ENCODE measurements at places on chromosomes 7 and 10. TPM values are rescaled to one million over a fixed set of nuclear protein-coding genes. Genes with fewer than 3 reads are reported as not detected.

DNA sequence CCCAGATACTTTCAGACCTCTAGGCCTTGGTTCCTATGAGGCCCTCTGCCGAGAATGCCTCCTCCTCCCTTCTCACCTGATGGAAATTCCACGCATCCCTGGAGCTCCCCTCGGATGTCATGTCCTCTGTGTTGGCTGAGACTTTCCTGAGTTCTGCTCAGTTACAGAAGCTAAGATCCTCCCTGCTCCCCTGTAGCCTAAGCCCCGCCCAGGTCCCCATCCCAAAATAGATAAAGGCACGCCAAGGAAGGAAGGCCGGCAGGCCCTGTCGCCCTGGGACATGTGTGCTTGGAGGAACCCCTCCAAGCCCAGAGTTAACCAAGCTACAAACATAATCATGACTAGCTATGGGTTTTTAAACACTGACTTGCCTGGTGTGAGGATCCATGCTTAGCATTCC is 123.5 kb downstream of the SORBS1 start:
- DNase-seq: no peak

DNA sequence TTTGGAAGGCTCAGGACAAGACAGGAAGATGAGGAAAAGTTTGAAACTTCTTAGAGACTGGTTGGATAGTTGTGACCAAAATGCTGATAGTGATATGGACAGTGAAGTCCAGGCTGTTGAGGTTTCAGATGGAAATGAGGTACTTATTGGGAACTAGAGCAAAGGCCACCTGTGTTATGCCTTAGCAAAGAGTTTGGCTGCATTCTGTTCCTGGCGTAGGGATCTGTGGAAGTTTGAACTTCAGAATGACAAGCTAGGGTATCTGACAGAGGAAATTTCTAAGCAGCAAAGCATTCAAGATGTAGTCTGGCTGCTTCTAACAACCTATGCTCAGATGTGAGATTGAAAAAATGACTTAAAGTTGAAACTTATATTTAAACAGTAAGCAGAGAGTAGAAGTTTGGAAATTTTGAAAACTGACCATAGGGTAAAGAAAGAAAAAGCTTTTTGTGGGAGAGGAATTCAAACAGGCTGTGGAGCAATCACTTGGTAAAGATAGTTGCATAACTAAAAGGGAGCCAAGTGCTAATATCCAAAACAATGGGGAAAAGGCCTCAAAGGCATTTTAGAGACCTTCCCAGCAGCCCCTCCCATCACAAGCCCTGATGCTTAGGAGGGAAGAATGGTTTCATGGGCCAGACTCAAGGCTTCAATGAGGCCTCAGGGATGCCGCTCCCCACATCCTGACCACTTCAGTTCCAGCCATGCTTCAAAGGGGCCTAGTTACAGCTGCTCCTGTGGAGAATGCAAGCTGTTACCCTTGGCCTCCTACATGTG is 415.1 kb downstream of the INHBA start:
- no peak for DNase-seq

DNA sequence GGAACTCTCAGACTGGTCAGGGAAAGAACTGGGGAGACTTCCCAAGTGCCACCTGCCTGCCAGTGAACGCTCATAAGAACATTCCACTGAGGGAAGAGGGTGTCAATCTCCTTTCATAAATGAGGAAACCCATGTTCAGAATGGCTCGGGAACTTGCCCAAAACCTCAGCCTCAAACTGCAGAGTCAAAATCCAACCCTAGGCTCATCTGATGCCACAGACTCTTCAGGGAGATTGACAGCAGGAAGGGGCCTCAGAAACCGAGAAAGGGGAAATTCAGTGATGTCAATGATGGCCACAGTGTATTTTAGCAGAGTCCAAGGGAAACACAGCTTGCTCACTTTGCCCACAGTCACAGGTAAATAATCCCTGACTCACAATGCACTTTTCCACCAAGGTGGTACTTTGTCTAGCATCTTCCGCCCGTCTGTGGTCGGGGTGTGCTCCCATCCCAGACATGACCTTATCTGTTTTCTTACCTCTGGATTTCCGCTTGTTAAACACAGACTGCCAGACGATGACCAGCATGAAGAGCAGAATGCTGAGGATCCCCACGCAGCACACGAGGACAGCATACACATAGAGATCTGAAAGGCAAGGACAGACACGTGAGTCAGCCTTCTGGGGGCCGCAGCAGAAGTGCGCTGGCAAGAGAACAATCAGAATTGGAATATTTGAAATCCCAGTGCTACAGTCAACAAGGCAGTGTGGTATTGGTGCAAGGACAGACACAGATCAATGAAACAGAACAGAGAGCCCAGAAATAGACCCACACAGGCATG is 38.4 kb downstream of the VSTM4 start:
- no peak for DNase-seq

DNA sequence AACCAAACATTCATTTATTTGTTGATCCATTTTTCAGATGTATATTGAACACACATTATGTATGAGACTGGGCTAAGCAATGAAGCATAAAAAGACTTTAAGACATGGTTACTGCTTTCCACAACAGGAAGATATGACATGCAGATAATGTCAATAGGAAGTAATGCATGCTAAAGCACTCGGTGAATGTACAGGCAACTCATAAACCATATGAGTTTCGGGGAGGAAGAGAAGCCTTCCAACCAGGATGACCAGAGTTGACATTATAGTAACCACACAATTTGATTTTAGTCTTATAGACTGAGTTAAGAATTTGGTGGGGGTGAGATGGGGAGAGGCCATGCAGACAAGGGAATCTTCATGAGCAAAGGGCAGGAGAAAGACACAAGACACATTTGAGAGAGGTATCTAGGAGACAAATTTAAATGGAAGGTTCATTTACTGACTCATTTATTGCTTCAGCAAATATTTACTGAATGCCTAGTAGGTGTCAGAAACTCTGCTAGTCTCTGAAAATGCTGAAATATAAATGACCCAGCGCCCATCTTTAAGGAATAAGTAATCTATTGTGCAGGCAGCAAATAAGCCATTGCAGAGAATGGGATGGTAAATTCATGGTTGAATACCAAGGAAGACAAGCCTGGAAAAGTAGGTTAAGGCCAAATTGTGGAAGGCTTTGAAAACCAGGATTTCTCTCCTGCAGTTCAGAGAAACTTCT is 19.0 kb upstream of the SLK start:
- no peak for DNase-seq

- no peak for DNase-seq
These were observed 50.9 kb downstream of the INPP5A start for GRCh38 chr10:132588301-132589013.

DNA sequence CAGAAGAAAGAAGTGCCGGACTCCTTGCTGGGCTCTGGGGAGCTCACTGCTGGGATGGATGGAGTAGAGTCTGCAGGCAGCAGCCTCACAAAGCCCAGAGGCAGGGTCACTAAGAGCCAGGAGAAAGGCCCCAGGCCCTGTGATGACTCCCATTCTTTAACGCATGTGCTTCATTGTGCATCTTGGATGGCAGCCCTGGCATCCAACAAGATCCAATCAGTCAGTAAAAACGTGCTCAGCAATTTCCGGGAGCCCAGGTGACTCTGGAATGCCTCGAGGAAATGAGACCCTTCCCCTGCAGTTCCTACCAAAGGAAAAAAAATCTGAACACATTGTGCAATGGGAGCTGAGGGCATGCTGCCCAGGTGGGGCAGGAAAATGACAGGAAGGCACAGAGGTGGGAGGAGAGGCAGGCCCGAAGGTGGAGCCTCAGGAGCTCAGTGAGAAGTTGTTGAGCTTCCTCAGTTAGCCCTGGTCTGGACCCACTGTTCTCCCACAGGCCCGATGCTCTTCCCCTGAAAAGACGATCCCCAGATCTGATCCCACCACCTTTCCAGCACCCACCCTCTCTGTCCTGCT is 60.7 kb upstream of the TMEM72 start:
- no peak for DNase-seq

- no peak for DNase-seq
These were observed 5.3 kb downstream of the DENND2A start for GRCh38 chr7:140635345-140635744.

DNA sequence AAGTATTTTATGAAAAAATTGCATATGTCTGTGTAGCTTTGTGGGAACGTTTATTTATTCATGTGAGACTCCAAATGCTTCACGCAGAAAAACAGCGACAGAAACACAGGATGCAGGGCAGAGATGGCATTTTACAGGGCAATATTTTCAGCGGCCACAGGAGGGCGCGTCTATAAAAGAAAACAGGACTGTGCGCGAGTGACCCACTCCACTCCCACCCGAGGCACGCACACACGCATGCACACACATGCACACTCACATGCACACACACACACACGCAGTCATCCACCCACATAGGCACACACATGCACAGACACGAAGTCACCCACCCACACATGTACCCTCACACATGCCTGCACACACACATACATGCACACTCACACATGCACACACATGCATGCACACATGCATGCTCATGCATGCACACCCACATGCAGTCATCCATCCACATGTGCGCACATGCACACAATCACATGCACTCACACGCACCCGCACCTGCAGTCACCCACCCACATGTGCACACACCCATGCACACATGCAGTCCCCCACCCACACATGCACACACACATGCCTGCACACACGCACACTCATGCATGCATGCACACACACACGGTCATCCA is 96.3 kb downstream of the DNAJB6 start:
- peak; percentile 24 for DNase-seq

DNA sequence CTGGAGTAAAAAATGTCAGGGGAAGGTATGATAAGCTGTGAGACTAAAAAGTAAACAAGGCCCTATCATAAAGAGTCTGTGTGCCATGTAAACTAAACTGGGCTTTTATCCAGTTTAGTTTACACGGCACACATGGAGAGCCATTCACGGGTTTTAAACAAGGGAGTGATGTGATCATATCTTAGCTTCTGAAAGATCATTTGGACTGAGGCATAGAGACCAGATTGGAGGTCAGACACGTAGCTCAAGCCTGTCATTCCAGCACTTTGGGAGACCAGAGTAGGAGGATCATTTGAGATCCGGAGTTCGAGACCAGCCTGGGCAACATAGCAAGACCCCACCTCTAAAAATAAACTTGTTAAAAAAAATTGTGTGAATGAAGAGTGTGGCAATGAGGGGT is 50.1 kb downstream of the SKIDA1 start:
- DNase-seq: no peak

GRCh38 chr10:94366382-94366781 is 3.6 kb upstream of the NOC3L start:
- DNase-seq: no peak

DNA sequence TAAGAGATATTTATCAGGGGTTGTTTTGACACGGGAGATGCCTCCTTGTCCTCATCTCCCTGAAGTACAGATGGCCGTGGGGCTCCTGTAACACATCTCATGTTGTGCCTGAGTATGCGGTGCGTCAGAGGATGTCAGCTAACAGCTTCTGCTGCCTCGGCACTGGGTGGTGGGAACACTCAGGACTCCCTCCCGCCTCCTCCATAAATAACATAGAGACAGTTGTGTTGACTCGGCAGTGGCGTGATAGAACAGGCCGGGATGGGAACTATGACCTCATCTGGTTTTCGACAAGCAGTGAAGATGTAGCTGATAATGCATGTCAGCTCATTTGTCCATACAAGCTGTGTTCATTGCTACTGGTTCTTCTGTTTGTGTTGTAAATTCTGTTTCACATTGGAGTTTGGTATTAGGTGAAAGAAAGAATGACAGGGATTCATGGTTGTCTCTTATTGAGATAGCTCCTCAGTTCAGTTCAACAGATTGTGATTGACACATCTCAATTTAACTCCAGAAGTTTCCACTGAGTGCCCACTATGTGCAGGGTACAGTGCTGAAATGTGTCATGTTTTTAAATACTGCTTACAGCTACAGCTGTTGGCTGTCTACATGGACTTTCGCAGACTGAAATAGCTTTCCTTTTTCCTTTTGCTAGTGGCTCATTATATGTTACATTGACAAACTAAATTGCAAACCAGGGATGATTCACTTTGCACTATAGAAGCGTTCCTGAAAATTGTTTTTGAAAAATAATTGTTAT is 87.4 kb downstream of the CHN2 start:
- peak; percentile 35 for DNase-seq

- peak; percentile 52 for DNase-seq
These were observed 38.6 kb downstream of the RSBN1L start for GRCh38 chr7:77734659-77735421.

GRCh38 chr10:80421707-80422536 is 13.6 kb downstream of the PRXL2A start:
- no peak for DNase-seq

DNA sequence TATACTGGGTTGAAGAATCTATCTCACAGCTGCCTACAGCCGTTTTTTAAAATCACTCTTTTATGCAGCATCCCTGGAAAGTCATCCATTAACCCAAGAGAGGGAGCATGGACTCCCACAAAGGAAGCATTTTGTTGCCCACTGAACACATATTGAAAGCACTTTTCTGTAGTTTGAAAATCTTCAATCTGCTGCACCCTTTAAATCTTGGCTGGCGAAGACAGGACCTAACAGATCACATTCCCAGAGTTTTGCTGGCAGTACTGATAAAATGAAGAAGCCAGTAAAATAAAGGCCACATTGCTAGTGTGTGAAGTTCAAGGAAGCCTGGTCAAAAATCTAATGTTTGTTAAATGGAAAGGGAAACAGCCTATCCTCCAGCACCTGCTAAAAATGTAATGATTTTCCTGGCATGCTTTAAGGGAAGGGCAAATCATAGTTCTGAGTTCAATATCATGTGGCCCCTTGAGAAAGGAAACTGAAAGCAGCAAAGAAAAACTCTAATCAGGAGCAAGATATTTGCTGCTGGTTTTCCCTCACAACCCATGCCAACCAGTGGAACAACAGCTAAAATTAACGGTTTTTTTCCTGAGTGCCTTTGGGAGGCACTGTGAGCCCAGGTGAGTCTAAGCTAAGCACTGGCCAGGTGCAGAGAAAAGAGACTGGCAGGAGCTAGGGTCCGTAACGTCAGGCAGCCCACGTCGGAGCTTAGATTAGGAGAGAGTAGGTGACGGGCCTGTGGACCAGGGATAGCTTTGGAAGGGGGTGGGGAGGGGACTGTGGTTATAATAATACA is 97.9 kb upstream of the PALS2 start:
- no peak for DNase-seq

DNA sequence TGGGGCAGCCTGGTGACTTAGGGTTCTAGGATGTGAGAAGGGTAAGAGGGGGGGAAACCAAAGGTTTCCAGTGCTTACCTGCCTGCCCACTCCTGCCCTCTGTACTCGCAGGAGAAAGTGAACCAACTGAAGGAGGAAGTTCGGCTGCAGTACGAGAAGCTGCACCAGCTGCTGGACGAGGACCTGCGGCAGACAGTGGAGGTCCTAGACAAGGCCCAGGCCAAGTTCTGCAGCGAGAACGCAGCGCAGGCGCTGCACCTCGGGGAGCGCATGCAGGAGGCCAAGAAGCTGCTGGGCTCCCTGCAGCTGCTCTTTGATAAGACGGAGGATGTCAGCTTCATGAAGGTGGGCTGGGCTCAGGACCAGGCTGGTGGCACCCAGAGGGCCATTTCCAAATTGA is 10.7 kb downstream of the TRIM8 start:
- DNase-seq: no peak

Gene LRIT1
- not detected for total RNA-seq

Gene CPED1
- total RNA-seq: 3.4 TPM

Gene NCF1
- total RNA-seq: 2.9 TPM

Gene SKIDA1
- not detected for total RNA-seq

Gene FZD8
- total RNA-seq: 25.5 TPM

Gene INPP5A
- total RNA-seq: 35.6 TPM

Gene HYAL4
- total RNA-seq: not detected

Gene ARHGAP21
- total RNA-seq: 101 TPM

Gene FRG2B
- total RNA-seq: not detected

Gene MOSPD3
- 18.6 TPM for total RNA-seq

All from left colon (tissue), 2 donors.